ENCODE measurements at places on chromosomes 5 and 9. TPM values are rescaled to one million over a fixed set of nuclear protein-coding genes. Genes with fewer than 3 reads are reported as not detected.

GAPT gene
- not detected for total RNA-seq

TMEM252 gene
- not detected for total RNA-seq

SOX30 gene
- not detected for total RNA-seq

ACOT12 gene
- not detected for total RNA-seq

TTC23L gene
- not detected for total RNA-seq

HBEGF gene
- total RNA-seq, result 35.3 TPM

SEMA5A gene
- total RNA-seq, result 0.04 TPM

NDST1 gene
- total RNA-seq, result 102 TPM

CCDC192 gene
- not detected for total RNA-seq

ACER2 gene
- total RNA-seq, result 7.3 TPM

PCDH1 gene
- 136 TPM for total RNA-seq

- H3K36me3 ChIP-seq, result peaks cover 4% of the 10 kb centered on the region
- H3K27me3 ChIP-seq, result no peaks in the 10 kb centered on the region
- peak overlapping the region; percentile 40 for H3K4me3 ChIP-seq
These were observed 612 bp upstream of the BBLN start for GRCh38 chr9:128159522-128159783.

DNA sequence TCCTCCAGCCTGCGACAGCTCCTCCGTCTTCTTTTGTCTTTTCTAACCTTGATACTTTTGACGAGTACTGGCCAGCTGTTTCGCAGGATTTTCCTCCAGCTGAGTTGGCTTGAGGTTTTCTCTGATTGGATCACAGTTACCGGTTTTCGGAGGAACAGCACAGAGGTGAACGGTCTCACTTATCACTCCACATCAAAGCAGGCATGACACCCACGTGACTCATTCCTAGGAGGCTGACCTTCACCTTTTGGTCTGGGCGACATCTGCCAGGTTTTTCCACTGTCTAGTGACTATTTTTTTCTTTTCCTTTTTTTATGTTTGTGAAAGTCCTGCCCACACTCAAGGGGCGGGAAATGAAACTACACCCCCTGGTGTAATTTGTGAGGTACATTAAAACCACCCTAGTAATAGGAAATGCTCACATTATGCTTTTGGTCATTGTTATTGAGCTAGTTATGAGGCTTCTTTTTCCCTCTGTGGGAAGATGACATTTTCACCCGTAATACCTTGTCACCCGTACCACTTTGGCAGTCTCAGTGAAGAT is 319.2 kb downstream of the GADD45G start:
- no peak overlapping the region for H3K4me3 ChIP-seq
- H3K36me3 ChIP-seq, result no peaks in the 10 kb centered on the region
- no peaks in the 10 kb centered on the region for H3K27me3 ChIP-seq
- no peak overlapping the region for H3K27ac ChIP-seq

- no peaks in the 10 kb centered on the region for H3K27me3 ChIP-seq
- no peak overlapping the region for H3K27ac ChIP-seq
- DNase-seq, result no peak
- no peak overlapping the region for H3K4me3 ChIP-seq
- no peaks in the 10 kb centered on the region for H3K4me1 ChIP-seq
- no peaks in the 10 kb centered on the region for H3K36me3 ChIP-seq
These were observed 106.6 kb downstream of the TMC1 start for GRCh38 chr9:72627956-72628540.

GRCh38 chr5:172173564-172174153 is 14.4 kb downstream of the STK10 start:
- H3K4me1 ChIP-seq, result peaks cover 9% of the 10 kb centered on the region
- no peak overlapping the region for H3K27ac ChIP-seq
- DNase-seq, result no peak

DNA sequence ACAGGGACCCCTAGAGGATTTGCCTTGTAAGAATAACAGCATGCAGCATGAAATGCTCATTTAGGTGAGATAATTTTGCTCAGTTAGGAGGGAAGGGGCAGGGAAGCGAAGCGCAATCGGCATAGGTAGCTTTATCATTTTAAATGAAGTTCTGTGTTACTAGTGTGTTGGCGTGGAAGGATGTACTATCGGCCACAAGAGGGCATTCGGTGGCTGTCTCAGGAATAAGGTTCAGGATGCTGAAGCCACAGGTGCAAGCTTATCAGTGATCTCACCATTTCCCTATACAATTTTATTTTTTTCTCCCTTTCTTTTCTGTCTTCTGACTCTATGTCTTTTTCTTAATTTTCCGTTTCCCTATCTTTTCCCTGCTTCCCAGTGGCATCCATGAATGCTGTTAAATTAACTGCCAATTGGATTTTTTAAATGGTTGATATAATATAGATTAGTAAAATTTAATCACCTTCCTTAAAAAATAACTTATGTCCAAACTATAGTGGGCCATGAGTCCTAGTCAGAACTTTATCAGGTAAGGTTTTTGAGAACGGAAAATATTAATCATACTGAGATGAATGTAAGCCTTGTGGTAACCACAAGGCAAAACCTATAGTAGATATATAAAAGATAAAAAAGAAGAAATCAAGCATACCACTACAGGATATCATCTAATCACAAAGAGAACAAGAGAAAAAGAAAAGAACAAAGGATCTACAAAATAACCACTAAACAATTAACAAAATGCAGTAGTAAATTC is 1.2 kb upstream of the INSL6 start:
- no peaks in the 10 kb centered on the region for H3K4me1 ChIP-seq
- no peak overlapping the region for H3K27ac ChIP-seq
- no peaks in the 10 kb centered on the region for H3K36me3 ChIP-seq
- H3K27me3 ChIP-seq, result no peaks in the 10 kb centered on the region

DNA sequence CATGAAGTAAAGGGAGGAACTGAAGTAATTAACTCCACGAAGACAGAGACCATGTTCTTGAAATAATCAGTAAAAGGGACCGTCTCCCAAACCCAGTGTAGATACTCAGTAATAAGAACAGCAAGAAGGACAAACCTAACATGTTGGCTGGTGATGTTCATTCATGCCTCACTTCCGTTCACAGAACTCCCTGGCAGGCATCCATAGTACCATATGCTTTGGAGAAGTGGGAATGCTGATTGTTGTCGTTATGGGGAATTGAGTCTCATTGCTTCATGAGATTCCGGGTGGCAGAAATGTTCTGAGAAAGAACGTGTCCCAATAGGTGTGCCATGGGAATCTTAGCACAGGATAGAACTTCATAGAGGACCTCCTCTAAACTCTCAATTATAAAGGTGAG is 452.3 kb downstream of the ZSWIM6 start:
- no peak for DNase-seq
- no peaks in the 10 kb centered on the region for H3K36me3 ChIP-seq
- H3K27me3 ChIP-seq, result no peaks in the 10 kb centered on the region
- H3K27ac ChIP-seq, result no peak overlapping the region
- no peaks in the 10 kb centered on the region for H3K4me1 ChIP-seq

DNA sequence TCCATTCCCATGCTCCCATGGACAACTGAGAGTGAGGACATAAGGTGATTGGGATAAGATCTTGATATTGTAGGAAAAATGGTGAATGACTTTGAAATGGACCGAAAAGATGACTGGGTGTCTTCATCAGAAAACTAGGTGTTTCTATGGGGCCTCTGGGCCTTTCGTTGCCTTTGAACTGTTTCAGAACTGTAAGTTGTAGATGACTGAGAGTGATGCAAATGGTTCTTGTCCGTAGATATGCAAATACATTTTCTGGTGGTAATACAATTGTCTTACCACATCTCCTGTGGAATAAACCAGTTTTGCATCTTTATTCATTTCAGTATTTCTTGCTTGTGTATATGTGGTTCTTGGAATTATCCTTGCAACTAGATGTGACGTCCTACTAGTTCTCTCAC is 16.0 kb upstream of the TEX48 start:
- H3K36me3 ChIP-seq, result no peaks in the 10 kb centered on the region
- H3K4me3 ChIP-seq, result no peak overlapping the region
- no peaks in the 10 kb centered on the region for H3K4me1 ChIP-seq
- H3K27me3 ChIP-seq, result no peaks in the 10 kb centered on the region
- H3K27ac ChIP-seq, result no peak overlapping the region

- H3K4me3 ChIP-seq, result no peak overlapping the region
- H3K27ac ChIP-seq, result peak overlapping the region; percentile 42
- H3K4me1 ChIP-seq, result peaks cover 26% of the 10 kb centered on the region
- DNase-seq, result peak; percentile 68
These were observed 113.8 kb downstream of the RPS23 start for GRCh38 chr5:82164176-82164976.

DNA sequence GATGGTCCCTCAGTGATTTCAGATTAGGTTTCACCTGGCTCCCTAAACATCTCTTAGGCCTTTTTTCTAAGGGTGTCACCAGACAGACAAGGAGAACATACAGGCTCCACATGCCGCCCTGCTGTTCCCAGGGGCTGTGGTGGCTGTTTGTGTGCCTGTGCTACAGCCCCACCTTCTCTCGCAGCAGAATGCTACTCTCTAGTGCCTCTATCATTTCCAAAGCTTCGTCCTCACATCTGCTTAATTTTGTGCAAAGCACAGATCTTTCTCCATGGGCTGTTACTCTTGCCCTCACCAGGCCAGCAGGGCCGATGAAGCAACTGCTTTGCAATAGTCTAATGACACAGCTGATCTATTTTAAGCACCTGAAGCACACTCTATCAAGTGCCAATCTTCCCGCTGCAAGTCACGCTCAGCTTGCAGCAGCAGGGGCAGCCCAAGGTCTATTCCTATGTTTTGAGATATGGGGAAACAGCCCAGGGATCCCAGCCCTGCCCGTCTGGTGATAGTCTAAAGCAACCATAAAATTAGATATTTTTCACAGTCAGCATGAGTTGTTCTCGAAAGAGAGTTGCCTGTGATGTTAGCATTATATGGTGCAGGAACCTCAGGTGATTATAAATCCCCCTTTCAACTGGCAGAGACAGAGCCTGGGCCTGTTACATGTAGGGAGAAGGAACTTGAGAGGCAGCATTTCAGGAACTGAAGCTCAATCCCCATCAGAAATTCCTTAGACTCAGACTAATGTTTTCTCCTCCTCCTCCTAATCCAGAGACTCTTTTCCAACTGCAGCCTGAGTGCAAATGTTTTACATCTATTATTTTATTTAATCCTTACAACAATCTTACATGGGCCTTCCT is 12.7 kb downstream of the ABLIM3 start:
- H3K27me3 ChIP-seq, result no peaks in the 10 kb centered on the region
- peaks cover 42% of the 10 kb centered on the region for H3K4me1 ChIP-seq
- H3K27ac ChIP-seq, result no peak overlapping the region
- DNase-seq, result no peak

DNA sequence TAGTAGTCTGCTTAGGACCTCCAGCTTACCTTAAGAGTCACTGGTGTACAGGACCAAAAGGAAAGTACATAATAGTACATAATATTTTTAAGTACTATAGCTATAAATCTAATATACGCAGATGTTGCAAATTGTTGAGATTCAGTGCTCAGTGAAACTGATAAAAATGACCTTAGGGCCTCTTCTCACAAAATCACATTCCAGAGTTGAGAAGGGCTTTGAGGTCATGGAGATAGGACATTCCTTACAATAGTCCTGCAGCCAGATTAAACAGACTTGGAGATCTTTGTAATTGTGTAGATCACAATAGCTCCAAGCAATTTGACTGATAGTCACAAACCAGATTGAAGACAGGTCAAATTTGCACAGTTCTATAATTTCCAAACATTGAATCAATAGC is 37.7 kb upstream of the PCSK1 start:
- no peaks in the 10 kb centered on the region for H3K27me3 ChIP-seq
- H3K4me3 ChIP-seq, result no peak overlapping the region
- H3K27ac ChIP-seq, result no peak overlapping the region
- no peaks in the 10 kb centered on the region for H3K36me3 ChIP-seq
- DNase-seq, result peak; percentile 10

GRCh38 chr9:113511856-113512761 is 48.6 kb downstream of the RGS3 start:
- H3K4me1 ChIP-seq, result peaks cover 57% of the 10 kb centered on the region
- DNase-seq, result no peak
- peaks cover 37% of the 10 kb centered on the region for H3K36me3 ChIP-seq
- peak overlapping the region; percentile 28 for H3K27ac ChIP-seq
- no peak overlapping the region for H3K4me3 ChIP-seq
- H3K27me3 ChIP-seq, result no peaks in the 10 kb centered on the region

DNA sequence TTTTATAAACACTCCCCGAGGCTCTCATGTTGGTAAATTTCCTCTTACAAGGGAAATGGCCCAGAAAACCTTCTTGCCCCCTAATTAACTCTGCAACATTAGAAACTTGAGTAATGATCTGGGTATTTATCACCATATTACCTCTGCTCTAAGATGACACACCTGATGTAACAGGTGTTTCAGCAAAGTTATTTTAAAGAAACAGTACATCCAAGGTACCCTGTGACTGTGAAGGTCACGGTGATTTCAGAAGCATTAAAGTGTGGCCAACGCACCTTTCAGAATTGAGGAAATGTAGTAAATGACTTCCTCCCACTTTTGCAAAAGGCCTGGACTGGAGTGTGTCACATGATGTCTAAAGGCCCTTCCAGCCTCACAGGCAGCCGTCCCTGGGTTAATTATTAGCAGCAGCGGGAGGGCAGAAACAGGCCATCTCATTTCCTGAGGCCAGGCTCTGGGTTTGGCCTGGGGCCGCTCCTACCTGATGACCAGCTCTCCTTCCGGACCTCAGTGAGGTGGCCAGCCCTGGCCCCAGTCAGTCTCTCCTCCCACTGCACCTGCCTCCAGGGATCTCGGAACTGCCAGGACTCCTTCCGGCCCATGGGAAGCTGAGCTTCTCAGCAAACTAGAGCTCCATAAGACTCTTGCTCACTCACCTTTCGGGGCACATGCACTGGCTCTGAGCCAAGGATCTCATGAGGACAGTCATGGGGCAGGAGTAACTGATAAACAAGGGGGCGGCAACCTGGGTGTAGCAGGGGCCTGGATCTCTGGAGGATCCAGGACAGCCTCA is 20.7 kb downstream of the PTPN3 start:
- no peaks in the 10 kb centered on the region for H3K4me1 ChIP-seq
- no peak overlapping the region for H3K27ac ChIP-seq
- no peak overlapping the region for H3K4me3 ChIP-seq
- no peak for DNase-seq
- H3K27me3 ChIP-seq, result peaks cover 22% of the 10 kb centered on the region

GRCh38 chr9:117543089-117543488 is 128.2 kb upstream of the ASTN2 start:
- no peak overlapping the region for H3K4me3 ChIP-seq
- H3K27ac ChIP-seq, result no peak overlapping the region
- no peaks in the 10 kb centered on the region for H3K4me1 ChIP-seq
- DNase-seq, result no peak

DNA sequence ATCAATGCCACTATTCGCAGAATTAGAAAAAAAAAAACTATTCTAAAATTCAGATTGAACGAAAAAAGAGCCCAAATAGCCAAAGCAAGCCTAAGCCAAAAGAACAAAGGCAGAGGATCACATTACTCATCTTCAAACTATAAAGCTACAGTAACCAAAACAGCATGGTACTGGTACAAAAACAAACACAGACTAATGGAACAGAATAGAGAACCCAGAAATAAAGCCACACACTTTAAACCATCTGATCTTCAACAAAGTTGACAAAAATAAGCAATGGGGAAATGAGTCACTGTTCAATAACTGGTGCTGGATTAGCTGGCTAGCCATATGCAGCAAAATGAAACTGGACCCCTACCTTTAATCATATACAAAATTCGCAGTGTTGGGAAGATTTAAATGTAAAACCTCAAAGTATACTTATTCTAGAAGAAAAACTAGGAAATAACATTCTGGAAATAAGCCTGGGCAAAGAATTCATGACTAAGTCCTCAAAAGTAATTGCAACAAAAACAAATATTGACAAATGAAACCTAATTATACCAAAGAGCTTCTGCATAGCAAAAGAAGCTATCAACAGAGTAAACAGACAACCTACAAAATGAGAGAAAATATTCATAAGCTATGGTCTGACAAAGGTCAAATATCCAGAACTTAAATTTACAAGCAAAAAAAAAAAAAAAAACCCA is 153.7 kb downstream of the NDUFS4 start:
- DNase-seq, result no peak
- H3K4me3 ChIP-seq, result no peak overlapping the region
- H3K36me3 ChIP-seq, result no peaks in the 10 kb centered on the region
- H3K27me3 ChIP-seq, result no peaks in the 10 kb centered on the region

Measured in endothelial cell of umbilical vein (primary cell).